Activated CD4-positive, alpha-beta T cell treated with anti-CD3 and anti-CD28 coated beads, Interleukin-2, amount 50 U/mL, for 1 hour (primary cell): ENCODE measurements at places on chromosomes 7 and 10.

- DNase-seq = no peak
Observed at GRCh38 chr10:133173860-133174640, 14.0 kb downstream of the KNDC1 start.

GRCh38 chr7:34208878-34209621 is 303.7 kb downstream of the BMPER start:
- no peak for DNase-seq

DNA sequence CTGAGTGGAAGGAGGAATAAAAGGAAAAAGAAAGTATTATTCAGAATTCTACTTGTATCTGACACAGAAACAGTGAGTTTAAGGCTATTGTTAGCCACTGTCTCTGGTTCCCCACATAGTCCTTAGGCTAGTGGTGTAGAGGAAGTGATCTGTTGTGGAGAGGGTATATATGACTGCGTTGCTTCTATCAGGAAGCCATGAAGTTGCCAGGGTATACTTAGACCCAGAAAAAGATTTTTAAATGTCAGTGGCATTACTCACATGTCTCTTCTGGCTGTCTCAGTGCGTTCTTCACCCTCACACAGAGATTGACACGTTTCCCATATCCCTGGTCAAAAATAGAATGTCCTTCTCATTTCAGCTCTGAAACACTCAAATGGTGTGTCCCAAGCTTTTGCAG is 72.7 kb downstream of the SEM1 start:
- DNase-seq = no peak

DNA sequence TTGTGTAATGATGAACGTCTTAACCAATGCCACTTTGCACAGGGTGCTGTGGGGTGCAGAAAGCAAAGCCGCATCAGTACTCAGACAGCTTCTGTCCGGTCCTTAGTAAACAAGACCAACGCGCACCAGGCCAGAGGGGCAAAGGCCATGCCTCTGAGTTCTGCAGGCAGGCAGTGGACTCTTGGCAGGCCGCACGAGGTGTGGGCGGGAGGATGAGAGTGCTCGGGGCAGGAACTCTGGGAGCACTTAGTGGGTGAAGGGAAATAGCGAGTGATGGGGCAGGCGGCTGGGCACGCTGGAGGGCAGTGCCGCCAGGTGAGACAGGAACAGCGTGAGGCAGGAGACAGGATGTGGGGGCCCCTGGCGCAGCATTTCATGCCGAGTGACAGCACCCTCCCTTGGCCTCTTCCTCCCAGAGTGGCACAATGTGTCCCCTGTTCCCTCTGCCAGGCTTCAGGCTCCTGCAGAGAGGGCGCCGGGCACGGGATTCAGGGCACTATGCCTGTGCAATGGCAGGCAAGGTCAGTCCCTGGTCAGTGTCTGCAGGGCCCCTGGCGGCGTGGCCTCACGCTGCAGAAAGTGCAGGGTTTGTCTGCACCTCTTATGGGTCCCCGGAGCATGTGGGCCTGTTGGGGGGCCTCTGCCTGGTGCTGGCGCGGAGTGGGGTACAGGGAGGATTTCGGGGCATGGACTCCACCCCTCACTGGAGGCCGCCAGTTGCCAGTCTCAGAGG is 60.4 kb downstream of the VIPR2 start:
- no peak for DNase-seq

DNA sequence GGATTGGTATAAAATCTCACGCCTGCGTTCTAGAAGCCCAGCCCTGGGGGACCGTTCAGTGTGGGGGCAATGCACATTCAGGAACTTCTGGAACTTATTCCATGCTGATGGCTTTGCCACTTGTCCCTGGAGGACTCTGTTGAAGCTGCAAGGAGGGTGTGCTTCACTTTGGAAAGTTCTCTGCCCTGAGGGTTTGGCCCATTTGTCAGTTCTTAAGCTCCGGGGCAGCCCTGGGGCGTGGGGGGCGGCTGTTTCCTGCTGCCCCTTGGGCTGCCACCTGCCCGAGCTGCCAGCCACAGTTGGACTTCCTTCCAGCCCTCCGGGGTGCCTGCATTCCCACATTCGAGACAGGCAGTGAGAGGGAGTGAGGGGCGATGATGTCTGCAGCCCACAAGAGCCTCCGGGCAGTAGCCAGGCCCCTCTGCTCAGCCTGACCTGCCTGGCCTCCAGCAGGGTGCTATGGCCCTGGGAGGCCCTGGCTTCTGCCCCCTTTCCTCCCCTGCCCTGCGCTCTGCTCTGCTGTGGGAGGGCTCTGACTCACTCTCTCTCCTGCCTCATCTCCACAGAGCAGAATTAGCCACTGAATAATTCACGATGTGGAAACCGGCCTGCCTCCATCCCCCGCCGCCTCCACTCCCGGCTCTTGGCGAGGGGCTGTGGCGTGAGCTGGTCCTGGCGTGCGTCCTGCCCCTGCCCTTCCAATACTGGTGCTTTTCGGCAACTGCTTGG is 1.9 kb downstream of the TTYH3 start:
- no peak for DNase-seq

GRCh38 chr7:92698237-92698841 is 108.1 kb upstream of the FAM133B start:
- DNase-seq = no peak

DNA sequence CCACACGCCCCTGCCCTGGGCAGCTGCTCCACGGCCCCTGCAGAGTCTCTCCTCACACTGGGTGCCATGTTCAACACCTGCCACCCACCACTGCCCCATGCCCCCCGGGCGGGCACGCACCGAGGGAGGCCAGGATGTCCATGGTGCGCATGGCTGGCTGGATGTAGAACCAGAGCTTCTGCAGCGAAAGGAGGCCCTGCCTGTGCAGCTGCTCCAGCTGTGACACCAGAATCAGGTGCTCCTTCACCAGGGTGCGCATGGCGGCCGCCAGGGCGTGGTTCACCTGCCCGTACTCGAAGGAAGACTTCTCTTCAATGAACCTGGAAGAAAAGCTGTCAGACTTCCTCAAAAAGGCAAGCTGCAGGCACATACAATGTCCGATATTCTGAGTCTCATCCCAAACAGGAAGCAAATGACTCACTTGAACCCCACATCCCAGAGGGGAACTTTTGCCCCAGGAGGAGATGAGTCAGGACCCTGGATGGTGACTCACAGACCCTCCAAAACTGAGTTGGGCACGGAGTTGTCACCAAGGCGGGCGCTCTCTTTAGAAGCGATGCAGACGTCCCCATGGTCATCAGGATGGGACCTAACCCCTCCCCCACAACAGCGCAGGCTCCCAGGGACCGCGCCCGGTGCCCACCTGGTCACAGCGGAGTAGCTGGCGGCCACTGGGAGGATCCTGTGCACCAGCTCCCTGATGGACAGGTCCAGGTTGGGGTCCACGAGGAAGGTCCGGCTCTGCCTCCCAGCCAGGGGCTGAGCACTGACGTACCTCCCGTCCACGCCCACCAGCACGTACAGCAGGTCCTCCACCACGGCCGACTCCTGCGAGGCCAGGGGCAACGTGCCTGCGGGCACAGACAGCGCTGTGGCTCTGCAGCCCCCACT is 15.5 kb downstream of the TUBGCP2 start:
- no peak for DNase-seq

GRCh38 chr7:69122953-69123352 is 475.3 kb upstream of the AUTS2 start:
- no peak for DNase-seq
